IPS DF 6.9 (cell line): ENCODE measurements at places on chromosomes 16 and 17.
A peak's percentile ranks its signal among the peaks of the same experiment; 100 is the strongest.

DNA sequence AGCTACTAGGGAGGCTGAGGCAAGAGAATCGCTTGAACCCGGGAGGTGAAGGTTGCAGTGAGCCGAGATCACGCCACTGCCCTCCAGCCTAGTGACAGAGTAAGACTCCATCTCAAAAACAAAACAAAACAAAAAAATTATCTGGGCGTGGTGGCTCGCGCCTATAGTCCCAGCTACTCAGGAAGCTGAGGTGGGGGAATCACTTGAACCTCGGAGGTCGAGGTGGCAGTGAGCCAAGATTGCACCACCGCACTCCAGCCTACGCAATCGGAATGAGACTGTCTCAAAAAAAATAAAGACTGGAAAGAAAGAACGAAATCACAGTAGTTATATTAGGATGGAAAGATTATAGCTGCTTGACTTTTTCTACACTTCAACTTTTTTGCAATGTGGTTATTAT is 18.9 kb downstream of the COG1 start:
- no peak overlapping the region for H3K4me3 ChIP-seq
- no peaks in the 10 kb centered on the region for H3K27me3 ChIP-seq
- peaks cover 18% of the 10 kb centered on the region for H3K36me3 ChIP-seq

DNA sequence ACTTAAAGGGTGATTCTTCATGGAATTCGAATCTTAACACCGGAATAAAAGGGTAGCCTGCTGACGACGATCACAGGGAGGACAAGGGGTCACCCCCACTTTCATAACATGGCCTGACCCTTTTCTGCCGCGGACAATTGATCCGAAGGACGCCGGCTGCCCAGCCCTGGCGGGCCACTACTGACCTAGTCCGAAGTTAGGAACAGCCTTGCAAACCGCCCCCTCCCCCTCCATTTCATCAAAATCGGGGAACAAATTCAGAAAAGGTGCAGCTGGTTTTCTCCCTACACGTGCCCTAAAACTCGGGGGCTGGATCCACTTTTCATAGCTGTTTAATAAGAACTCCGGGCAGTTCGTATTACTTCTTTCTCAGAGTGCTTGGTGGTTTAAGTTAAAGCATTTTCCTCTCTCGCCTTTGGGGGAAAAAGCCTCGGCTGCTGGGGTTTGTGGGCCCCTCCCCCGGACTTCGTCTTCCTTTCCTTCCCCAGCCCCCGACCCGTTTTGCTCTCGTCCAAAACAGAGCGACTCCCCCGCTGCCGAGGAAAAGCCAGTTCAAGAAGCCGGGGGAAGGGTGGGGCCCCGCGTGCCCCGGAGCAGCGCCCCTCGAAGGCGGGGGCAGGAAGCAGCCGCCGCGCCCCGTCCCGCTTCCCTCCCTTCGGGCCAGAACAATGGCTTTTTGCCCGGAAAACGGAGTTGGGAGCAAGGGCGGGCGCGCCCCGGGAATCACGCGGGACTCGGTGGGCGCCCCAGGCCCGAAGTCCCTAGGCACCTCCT is 641 bp upstream of the CBX2 start:
- no peaks in the 10 kb centered on the region for H3K27me3 ChIP-seq
- peaks cover 1% of the 10 kb centered on the region; the same call in 1 of the 2 replicates for H3K4me1 ChIP-seq
- H3K4me3 ChIP-seq: peak overlapping the region; percentile 28; the same call in 1 of the 2 replicates
- H3K36me3 ChIP-seq: peaks cover 20% of the 10 kb centered on the region

DNA sequence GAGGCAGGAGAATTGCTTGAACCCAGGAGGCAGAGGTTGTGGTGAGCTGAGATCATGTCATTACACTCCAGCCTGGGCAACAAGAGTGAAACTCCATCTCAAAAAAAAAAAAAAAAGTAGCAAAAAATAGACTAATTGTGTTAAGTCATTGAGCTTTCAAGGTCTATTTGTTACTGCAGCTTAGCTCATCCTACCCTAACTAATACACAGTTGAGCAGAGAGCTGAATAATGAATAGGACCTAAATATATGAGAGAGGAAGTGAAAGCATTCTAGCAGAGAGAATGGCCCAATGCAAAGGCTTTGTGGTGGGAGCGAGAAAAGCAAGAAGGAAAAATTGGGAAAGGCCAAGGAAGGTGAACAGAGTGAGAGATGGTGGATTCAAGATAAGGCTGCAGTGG is 128.3 kb downstream of the AXIN2 start:
- H3K27ac ChIP-seq: no peak overlapping the region
- DNase-seq: no peak
- no peaks in the 10 kb centered on the region for H3K27me3 ChIP-seq
- H3K4me3 ChIP-seq: no peak overlapping the region
- H3K36me3 ChIP-seq: no peaks in the 10 kb centered on the region

GRCh38 chr17:53176629-53177028 is 646.1 kb upstream of the KIF2B start:
- no peak overlapping the region for H3K4me3 ChIP-seq
- H3K27ac ChIP-seq: no peak overlapping the region
- no peaks in the 10 kb centered on the region for H3K4me1 ChIP-seq
- H3K27me3 ChIP-seq: no peaks in the 10 kb centered on the region

GRCh38 chr17:20999044-20999573 is 43.7 kb downstream of the USP22 start:
- H3K27me3 ChIP-seq: no peaks in the 10 kb centered on the region
- H3K36me3 ChIP-seq: peaks cover 28% of the 10 kb centered on the region
- H3K4me1 ChIP-seq: 0 out of 2 replicates have a peak, but pooled peaks cover 2% of the 10 kb centered on the region
- H3K4me3 ChIP-seq: no peak overlapping the region
- DNase-seq: no peak
- no peak overlapping the region for H3K27ac ChIP-seq

- H3K4me1 ChIP-seq: peaks cover 11% of the 10 kb centered on the region
- no peak for DNase-seq
- no peaks in the 10 kb centered on the region for H3K36me3 ChIP-seq
- no peak overlapping the region for H3K4me3 ChIP-seq
- H3K27ac ChIP-seq: no peak overlapping the region
- H3K27me3 ChIP-seq: no peaks in the 10 kb centered on the region
These were observed 128.0 kb upstream of the PLCG2 start for GRCh38 chr16:81650982-81651562.

GRCh38 chr17:64653325-64653984 is 8.7 kb downstream of the SMURF2 start:
- H3K4me3 ChIP-seq: no peak overlapping the region
- no peak overlapping the region for H3K27ac ChIP-seq
- H3K36me3 ChIP-seq: no peaks in the 10 kb centered on the region

GRCh38 chr17:58415371-58416055 is 1.8 kb downstream of the RNF43 start:
- H3K27ac ChIP-seq: no peak overlapping the region
- DNase-seq: no peak
- H3K4me3 ChIP-seq: no peak overlapping the region

DNA sequence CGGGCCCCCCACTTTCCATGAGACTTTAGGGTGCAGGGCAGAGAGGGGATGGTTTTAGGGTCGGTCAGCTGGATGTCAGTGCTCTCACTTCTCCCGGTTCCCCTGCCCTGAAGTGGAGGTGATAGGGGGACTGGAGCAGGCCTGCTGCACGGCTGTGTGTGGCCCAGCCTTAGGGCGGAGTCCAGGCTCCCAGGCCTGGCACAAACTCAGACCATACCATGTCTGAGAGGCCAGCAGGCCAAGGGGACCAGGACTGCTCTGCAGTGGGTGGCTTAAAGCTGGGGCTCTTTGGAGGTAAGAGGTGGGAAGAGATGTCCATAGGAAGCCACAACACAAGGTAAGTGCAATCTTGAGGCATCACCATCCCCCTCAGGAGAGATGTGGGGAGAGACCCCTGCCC is 8.3 kb downstream of the TFAP4 start:
- no peak overlapping the region for H3K27ac ChIP-seq
- H3K4me3 ChIP-seq: no peak overlapping the region
- DNase-seq: no peak
- H3K36me3 ChIP-seq: peaks cover 13% of the 10 kb centered on the region
- peaks cover 4% of the 10 kb centered on the region; the same call in 1 of the 2 replicates for H3K4me1 ChIP-seq

DNA sequence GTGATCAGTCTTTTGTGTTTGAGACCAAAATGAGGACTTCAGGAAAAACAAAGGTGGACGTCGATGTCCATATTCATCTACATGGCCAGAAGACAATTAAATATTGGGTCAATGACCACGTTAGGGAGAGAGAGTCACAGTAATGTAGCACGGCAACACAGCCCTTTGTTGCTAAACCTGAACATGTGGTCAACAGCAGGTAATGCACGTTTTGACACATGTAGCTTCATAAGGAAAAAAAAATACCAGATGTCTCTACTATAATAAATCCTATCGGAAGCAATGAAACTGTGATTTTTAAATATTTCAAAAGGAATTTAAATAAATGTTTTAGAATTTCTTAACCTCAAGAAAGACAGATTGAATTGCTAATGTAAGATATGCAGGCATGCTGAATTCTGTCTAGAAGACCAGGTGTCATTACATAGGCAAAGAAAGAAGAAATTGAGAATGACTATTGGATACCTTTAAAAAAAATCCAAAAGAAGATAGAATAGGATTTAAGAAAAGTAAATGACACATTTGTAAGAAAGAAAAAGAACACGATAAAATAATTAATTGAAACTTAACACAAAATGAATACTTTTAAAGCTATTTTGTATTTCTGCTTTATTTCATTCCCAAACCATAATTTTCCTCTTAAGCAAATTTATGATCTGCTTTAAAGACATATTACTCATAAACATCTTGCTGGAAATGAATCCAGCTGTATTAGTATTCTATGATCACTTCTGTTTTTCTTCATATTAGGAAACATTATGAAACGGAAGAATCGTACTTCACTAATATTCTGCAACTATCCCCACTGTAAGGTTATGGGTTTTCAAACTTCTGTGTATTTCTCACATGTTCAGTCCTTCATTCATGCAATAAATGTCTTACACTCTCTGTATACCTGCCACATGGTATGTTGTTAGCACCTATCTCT is 30.1 kb downstream of the ABCA8 start:
- no peaks in the 10 kb centered on the region for H3K36me3 ChIP-seq
- DNase-seq: no peak
- H3K27ac ChIP-seq: no peak overlapping the region
- 0 out of 2 replicates have a peak, but pooled peaks cover 4% of the 10 kb centered on the region for H3K4me1 ChIP-seq

- H3K36me3 ChIP-seq: no peaks in the 10 kb centered on the region
- no peaks in the 10 kb centered on the region; the same call in 1 of the 2 replicates for H3K4me1 ChIP-seq
- no peak overlapping the region for H3K27ac ChIP-seq
- H3K4me3 ChIP-seq: no peak overlapping the region
- DNase-seq: no peak
- no peaks in the 10 kb centered on the region for H3K27me3 ChIP-seq
These were observed 57.9 kb downstream of the AKAP1 start for GRCh38 chr17:57142925-57143324.

GRCh38 chr17:14205992-14206461 is 30.6 kb downstream of the CDRT15 start:
- H3K4me1 ChIP-seq: no peaks in the 10 kb centered on the region
- peaks cover 3% of the 10 kb centered on the region; the same call in 1 of the 2 replicates for H3K36me3 ChIP-seq
- H3K4me3 ChIP-seq: no peak overlapping the region
- H3K27me3 ChIP-seq: no peaks in the 10 kb centered on the region

- DNase-seq: no peak
- H3K4me1 ChIP-seq: no peaks in the 10 kb centered on the region
- no peaks in the 10 kb centered on the region for H3K36me3 ChIP-seq
These were observed 15.9 kb downstream of the ZC3H7A start for GRCh38 chr16:11780991-11781680.

- no peaks in the 10 kb centered on the region for H3K27me3 ChIP-seq
- no peak overlapping the region for H3K4me3 ChIP-seq
- peaks cover 1% of the 10 kb centered on the region for H3K4me1 ChIP-seq
- no peak overlapping the region for H3K27ac ChIP-seq
- no peak for DNase-seq
These were observed 4.5 kb downstream of the CCR7 start for GRCh38 chr17:40560592-40561293.

- H3K4me1 ChIP-seq: no peaks in the 10 kb centered on the region
- DNase-seq: no peak
- no peaks in the 10 kb centered on the region for H3K27me3 ChIP-seq
- no peaks in the 10 kb centered on the region for H3K36me3 ChIP-seq
- H3K4me3 ChIP-seq: no peak overlapping the region
These were observed 5.5 kb downstream of the C16orf96 start for GRCh38 chr16:4561596-4561995.

- no peak overlapping the region for H3K27ac ChIP-seq
- no peaks in the 10 kb centered on the region for H3K4me1 ChIP-seq
- DNase-seq: no peak
- no peak overlapping the region for H3K4me3 ChIP-seq
- no peaks in the 10 kb centered on the region for H3K27me3 ChIP-seq
These were observed 30.8 kb upstream of the ADCY7 start for GRCh38 chr16:50235581-50235980.

GRCh38 chr16:4213737-4214136 is 28.1 kb downstream of the SRL start:
- H3K27me3 ChIP-seq: no peaks in the 10 kb centered on the region
- H3K4me1 ChIP-seq: peaks cover 4% of the 10 kb centered on the region
- H3K4me3 ChIP-seq: no peak overlapping the region
- no peaks in the 10 kb centered on the region for H3K36me3 ChIP-seq
- DNase-seq: no peak

GRCh38 chr17:9101356-9101755 is 80.0 kb downstream of the NTN1 start:
- H3K27me3 ChIP-seq: no peaks in the 10 kb centered on the region
- H3K4me3 ChIP-seq: no peak overlapping the region
- H3K36me3 ChIP-seq: no peaks in the 10 kb centered on the region
- H3K27ac ChIP-seq: no peak overlapping the region
- no peak for DNase-seq

DNA sequence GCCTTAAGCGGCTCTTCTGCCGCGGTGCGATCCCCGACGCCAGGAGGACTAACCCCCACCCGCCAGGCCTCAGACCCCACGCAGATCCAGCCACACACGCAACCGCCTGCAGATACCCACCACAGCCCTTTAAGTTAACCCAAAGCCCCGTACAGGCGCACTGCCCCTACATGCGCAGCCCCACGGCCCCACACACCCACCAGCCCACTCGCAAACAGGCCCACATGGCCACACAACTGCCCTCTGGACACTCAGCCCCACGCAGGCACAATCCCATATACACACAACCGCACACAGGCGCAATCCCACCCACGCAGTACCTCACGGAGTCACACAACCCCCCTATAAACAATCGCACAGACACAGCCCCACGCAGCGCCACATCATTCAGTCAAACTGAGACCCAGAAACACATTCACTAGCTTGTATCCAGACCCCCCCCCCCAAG is 41.7 kb downstream of the RAI1 start:
- no peak overlapping the region; the same call in 1 of the 2 replicates for H3K4me3 ChIP-seq
- peaks cover 90% of the 10 kb centered on the region for H3K27me3 ChIP-seq
- DNase-seq: no peak
- H3K4me1 ChIP-seq: peaks cover 9% of the 10 kb centered on the region
- H3K27ac ChIP-seq: no peak overlapping the region

DNA sequence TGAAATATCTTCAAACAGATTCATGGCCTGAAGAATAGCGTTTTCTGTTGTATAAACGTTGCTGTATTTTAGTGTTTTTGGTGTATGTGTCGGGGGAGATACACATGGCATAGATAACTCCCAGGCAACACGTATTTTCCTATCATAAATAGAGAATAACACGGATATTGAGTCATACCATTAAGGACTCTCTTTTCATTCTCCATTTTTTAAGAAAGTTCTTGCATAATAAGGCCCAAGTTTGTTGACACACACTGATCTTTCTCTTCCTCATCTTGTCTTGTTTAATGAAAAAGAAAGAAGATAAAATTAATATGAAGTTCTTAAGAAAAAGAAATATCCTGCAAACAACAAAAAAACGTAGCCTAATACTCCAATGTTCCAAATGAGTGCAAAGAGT is 13.4 kb downstream of the ABCA8 start:
- no peaks in the 10 kb centered on the region for H3K4me1 ChIP-seq
- H3K27ac ChIP-seq: no peak overlapping the region
- H3K4me3 ChIP-seq: no peak overlapping the region
- no peaks in the 10 kb centered on the region for H3K36me3 ChIP-seq
- H3K27me3 ChIP-seq: no peaks in the 10 kb centered on the region

- no peaks in the 10 kb centered on the region for H3K27me3 ChIP-seq
- no peak for DNase-seq
- H3K36me3 ChIP-seq: no peaks in the 10 kb centered on the region
- H3K4me1 ChIP-seq: no peaks in the 10 kb centered on the region
- no peak overlapping the region for H3K4me3 ChIP-seq
These were observed 143.3 kb downstream of the STX8 start for GRCh38 chr17:9432134-9432885.
